Activated CD8-positive, alpha-beta T cell treated with anti-CD3 and anti-CD28 coated beads, Interleukin-2, amount 10 ng/mL, durations not matched to agents 7 days and 5 days (primary cell): ENCODE measurements at places on chromosomes 16 and 17. TPM values are rescaled to one million over a fixed set of nuclear protein-coding genes. Genes with fewer than 3 reads are reported as not detected.

PSMD11 gene
- 100 TPM for total RNA-seq

DNA sequence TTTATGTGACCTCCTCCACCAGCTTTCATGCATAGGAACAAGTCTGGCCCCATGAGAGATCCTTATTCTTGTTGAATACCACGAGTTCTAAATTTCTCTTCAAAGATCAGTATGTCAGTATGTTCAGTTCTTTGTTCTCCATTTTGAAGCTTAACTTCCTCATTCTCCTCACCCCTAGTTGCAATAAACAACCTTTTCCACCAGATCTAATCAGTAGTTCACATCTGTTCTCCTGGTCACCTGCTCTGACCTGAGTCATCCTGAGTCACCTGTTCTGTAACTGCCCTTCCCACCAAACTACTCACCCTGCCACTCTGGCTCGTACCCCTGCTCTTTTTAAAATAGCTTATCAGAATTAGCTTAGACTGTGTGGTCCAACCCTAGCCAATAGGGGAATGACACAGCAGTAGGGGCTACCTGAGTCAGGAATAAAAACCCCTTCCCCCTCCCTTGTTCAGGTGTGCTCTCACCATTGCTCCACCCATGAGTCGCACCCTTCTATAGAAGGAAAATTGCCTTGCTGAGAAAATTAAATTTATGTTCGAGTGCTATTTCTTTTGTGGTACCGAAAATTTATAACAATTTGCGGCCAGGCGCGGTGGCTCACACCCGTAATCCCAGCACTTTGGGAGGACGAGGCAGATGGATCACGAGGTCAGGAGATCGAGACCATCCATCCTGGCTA lies 94.6 kb downstream of the EMP2 start:
- no peak for DNase-seq
- H3K27ac ChIP-seq = no peak overlapping the region
- peaks cover 27% of the 10 kb centered on the region for H3K36me3 ChIP-seq

OR4D1 gene
- 0.50 TPM for total RNA-seq

PYDC1 gene
- not detected for total RNA-seq
